ENCODE measurements at places on chromosomes 6 and 20. TPM values are rescaled to one million over a fixed set of nuclear protein-coding genes. Genes with fewer than 3 reads are reported as not detected.

DNA sequence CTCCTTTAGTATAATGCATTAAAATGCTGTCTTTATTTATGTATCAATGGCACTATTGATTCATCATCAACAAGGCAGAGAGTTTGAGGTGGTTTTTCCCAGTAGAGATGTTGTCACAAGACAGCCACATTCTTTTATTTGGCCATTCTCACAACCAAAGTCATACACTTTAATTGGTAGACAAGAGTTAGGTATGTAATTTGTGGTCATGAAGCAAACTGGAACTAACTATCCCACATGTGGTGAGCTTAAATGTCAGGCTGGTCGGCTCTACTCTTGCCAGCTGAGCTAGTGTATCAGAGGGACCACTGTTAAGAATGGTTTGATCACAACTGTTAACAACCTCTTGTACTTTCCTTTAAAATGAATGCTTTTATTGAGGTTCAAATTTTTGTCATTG, 714.6 kb downstream of the CD109 start:
- peak; percentile 44 for DNase-seq

- DNase-seq, result no peak
These were observed 160.1 kb upstream of the CITED2 start for GRCh38 chr6:139534472-139535115.

BCAS4 gene
- 14.5 TPM for total RNA-seq

- no peak for DNase-seq
These were observed 237.1 kb downstream of the SMOC2 start for GRCh38 chr6:168678077-168678476.

DNA sequence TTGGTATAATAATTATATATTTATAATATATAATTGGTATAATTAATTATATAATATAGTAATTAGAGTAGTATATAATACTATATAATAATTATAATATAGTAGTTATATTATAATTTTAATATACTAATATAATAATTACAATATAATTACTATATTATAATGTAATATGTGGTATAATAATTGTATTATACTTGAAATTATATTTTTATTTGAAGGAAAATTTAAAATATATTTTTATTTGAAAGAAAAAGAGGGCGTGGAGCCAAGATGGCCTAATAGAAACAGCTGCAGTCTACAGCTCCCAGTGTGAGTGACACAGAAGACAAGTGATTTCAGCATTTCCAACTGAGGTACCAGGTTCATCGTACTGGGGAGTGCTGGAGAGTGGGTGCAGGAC, 365.9 kb downstream of the MMUT start:
- DNase-seq, result no peak

GRCh38 chr6:32387589-32388340, 16.1 kb upstream of the TSBP1 start:
- no peak for DNase-seq
